ENCODE measurements at places on chromosomes 2 and 18. TPM values are rescaled to one million over a fixed set of nuclear protein-coding genes. Genes with fewer than 3 reads are reported as not detected.

DNA sequence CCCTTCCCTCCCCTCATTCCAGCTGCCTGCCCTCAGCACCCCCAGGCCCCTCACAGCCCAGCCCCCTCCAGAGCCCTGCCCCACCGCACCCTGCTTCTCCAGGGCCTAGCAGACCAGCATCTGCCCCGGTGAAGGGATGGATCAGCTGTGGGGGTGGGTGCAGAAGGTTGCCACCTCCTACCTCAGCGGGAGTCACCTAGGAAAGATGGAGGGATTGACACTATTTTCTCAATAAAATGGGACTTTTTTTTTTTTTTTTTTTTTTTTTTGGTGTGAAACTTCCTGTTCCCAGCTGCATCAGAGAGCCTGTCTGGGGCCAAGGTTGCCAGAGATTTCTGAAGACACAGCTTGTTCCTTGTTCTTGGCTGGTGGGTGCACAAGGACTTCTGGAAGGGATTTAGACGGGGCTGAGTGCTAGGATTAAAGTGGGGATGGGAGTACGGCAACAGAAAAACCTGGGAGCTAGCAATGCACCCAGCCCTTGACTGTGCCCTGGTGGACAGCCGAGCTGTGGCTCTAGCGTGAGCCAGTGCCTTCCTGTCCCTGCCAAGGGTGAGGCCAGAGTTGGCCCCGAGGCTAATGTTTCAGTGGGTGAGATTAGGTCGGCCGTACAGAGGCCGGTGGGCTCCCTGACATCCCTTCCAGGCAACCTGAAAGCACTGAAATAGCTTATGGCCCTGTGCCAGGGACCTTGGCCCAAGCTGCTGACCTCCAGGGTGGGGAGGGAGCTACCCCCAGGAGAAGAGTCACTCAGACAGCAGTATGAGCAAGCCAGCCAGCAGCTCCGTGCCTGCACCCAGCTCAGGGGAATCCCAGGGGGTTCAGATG lies 4.6 kb downstream of the B3GNT7 start:
- DNase-seq = peak; percentile 26

DNA sequence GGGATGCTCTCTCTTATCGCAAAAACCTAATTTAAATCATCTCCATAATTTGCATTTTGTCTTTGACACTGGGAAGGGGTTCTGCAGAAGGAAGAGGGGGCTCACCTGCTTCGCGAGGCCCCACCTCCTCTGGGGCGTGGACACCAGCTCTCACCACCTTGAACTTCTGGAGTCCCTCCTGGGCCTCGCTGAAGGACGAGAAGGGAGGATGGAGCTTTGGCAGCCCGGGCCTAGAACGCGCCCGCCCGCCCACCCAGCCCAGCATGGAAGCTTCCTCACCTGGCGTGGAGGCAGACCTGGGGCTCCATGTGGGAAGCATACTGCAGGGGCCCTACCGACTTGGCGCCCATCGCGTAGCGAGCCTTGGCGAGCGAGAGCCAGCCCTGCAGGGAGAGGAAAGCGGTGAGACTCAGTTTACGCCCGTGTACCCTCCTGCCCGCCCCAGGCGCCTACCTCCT lies 1.1 kb upstream of the IMP4 start:
- DNase-seq = no peak

- no peak for DNase-seq
Measured at GRCh38 chr2:45210462-45211195, 201.4 kb upstream of the SIX2 start.

DNA sequence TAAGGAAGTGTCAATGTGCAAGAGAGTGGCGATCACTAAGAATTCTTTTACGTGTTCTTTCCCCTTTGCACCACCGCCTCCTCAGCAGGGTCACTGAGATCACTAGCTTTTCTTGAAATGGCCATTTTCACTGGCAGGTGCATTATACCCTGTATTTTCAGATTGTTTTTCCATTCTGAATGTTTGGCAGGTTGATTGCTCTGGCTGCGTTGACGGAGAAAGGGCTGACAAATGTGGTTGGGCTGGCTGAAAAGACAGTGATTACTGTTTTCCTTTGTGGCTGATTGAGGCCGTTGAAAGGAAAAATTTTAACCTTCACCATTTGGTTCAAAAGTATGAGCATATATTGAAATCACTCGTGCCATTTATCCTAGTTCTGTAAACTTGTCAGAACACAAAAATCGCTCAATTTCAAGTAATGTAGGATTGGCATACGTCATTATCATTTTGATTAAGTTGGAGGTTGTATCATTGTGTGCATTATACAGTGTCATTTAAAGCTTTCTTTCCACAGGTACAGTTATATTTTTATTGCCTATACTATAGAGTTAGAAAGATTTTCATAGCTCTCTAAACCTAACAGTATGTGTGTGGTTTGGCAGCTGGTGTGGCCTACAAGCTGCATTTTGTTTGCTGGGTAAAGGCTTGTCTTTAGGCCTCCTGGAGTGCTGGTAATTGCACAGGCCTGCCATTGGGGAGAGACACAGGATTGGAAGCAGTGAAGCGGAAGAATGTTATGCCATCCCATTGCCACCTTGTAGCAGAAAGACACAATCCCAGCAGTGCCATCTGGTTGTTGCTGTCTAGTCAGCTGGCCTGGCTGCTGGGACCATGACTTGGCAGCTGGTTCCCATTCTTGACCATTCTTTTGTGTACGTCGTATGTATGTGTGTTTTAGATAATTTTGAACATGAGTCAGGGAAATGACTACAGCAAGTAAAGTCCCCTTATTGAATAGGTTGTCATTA lies 36.7 kb downstream of the DYNC1I2 start:
- DNase-seq = peak; percentile 17

- no peak for DNase-seq
Measured at GRCh38 chr2:116979916-116980764, 834.4 kb upstream of the DDX18 start.

DNA sequence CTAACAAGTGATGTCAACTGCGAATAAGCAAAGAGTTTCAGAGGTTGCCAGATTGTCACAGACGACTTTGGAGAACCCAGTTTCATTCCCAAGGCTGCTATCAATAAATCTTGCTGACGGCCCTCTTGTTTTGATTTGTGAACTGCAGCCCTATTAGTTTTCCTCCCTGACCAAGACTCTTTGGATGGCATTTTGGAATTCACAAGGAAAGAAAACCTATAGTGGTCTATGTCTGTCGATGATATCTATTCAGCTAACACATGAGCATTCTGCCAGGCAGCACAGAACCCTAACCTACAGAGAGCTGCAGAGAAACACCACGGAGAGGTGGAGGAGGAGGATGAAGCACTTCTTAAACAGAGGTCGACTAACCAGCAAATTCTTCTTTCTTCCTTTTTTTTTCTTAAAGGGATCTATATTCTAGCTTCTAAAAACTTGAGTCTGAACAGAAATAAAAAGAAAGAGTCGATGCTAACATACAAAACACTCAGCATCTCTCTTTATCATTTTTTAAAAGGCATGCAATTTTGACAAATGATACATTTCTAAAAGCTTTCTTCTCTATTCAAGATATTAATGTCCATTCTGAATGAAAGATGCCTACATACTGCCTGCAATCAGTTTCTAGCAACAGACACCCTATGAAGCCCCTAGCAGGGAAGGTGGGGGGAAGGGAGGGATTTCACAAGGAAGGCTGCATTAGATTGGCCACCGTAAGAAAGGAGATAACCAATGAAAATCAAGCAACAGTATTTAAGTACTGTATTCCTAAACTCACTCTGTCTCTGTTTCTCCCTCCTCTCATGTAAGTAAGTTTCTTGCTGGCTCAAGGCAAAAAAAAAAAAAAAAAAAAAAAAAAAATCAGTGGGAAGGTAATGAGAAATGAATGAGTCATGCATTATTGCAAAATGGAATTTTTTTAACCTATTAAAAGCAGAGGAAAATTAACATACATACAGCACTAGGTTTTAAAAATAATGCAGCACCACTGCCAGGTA lies 83.0 kb upstream of the CHRNA1 start:
- peak; percentile 53 for DNase-seq

- DNase-seq = no peak
Measured at GRCh38 chr2:98586551-98587140, 21.7 kb downstream of the COA5 start.

DNA sequence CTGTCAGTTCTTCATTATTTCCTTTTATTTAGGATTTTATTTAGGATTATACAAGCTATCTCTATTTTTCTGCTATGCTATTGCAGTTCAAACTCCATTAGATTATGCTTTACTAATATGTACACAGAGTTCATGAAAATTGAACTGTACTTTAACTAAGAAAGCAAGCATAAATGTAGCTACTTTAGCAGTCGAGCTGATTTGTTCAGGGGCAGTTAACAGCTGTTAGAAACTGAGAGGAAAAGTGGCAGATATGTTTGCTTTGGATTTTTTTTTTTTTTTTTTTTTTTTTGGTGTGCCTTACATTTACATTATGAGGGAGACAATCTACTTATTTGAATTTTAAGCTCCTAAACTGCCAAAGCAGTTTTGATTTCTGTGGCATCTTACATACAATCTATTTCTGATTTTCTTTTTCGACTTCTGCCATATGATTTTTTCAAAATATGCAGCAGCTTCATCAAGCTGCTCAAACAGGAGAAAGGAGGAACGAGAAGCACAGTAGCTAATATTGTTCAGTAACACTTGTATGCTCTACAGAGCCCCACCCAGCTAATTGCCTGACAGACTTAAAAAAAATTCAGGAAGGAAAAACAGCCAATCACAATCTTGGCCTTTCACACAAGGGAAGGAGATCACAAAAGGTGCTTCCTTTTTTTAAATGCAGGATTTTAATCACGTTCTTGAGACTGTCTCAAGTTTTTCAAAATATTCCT lies 233.4 kb upstream of the SIX3 start:
- peak; percentile 45 for DNase-seq

- DNase-seq = no peak
Measured at GRCh38 chr2:108315444-108315934, 26.8 kb downstream of the SULT1C2 start.

DNA sequence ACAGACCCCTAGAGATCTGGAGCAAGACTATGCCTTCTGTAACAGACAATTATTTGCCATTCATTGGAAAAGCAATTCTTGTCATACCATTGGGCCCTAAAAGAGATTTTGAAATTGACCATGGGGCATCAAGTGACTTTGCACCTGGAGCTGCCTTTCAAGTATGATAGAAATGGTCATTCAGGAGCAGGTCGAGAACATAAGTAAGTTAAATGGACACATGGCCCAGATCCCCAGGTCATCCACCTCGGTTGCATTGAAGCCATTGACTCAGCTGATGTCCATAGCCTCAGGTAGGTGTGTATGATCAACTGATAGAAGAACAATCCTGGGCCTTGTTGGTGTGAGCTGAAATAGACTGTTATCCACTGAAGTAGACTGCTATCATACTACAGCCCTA lies 19.3 kb downstream of the CHCHD5 start:
- DNase-seq = no peak

DNA sequence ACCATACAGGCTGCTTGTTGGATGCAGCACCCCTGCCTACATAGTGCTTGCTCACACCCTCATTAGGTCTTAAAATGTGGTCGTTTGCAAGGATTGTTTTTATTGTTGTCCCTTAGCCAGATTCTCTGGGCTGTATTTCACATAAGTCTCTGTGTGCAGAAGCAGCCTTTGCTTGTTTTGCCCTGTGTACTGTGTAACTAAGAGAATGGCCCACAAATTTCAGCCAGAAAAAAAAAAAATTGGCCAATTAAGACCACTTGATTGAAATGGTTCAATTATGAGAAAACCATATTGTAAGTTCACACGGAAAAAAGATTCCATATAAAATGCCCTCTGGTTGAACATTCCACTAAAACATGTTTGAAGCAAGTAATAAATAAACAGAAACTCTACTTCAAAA lies 377.1 kb upstream of the SOX11 start:
- no peak for DNase-seq

- peak; percentile 65 for DNase-seq
Measured at GRCh38 chr2:32812316-32812715, 134.4 kb upstream of the LTBP1 start.

GRCh38 chr18:26791676-26792075 lies 73.8 kb downstream of the AQP4 start:
- DNase-seq = no peak

- no peak for DNase-seq
Measured at GRCh38 chr18:62464266-62464665, 58.6 kb upstream of the ZCCHC2 start.

GRCh38 chr2:234287650-234288049 lies 209.2 kb downstream of the ARL4C start:
- DNase-seq = no peak

Gene STON1
- total RNA-seq = 12.0 TPM

Gene LRP2
- total RNA-seq = not detected

Gene MYL12A
- 793 TPM for total RNA-seq

Gene CD226
- 0.20 TPM for total RNA-seq

Gene CFAP65
- total RNA-seq = not detected

Gene DUSP2
- 0.33 TPM for total RNA-seq

Gene REG3A
- not detected for total RNA-seq

Gene HRH4
- total RNA-seq = not detected

Gene BOLA3
- total RNA-seq = 42.6 TPM

Gene GEN1
- total RNA-seq = 29.6 TPM

Data from endothelial cell of umbilical vein (primary cell).